Heart left ventricle (tissue), 16 donors: ENCODE measurements at places on chromosomes 5 and 9. TPM values are rescaled to one million over a fixed set of nuclear protein-coding genes. Genes with fewer than 3 reads are reported as not detected.
A peak's percentile ranks its signal among the peaks of the same experiment; 100 is the strongest.

GRCh38 chr5:55441107-55441771 lies 93.5 kb downstream of the PLPP1 start:
- peak overlapping the region; percentile 47 for H3K27ac ChIP-seq
- peaks cover 25% of the 10 kb centered on the region for H3K36me3 ChIP-seq
- peaks cover 2% of the 10 kb centered on the region for H3K4me1 ChIP-seq
- no peak overlapping the region for H3K4me3 ChIP-seq
- H3K27me3 ChIP-seq: no peaks in the 10 kb centered on the region

DNA sequence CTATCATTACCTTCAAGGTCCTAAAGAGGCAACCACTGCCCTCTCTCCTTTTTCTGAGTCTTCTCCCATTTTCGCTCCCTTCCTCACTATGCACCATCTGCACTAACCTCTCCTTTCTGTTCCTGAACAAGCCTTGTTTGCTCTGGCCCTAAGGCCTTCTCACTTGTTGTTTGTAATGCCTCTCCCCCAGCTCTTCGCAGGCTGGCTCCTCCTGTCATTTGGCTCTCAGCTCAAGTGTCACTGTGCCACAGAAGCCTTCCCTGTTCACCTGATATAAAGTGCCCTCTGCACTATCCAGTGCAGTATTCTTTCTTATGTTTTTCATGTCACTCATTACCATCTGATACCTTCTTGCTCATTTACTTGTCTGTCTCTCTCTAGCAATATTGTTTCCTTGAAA lies 303.7 kb downstream of the KCNN2 start:
- no peaks in the 10 kb centered on the region for H3K36me3 ChIP-seq
- no peaks in the 10 kb centered on the region for H3K27me3 ChIP-seq
- DNase-seq: no peak
- no peaks in the 10 kb centered on the region for H3K4me1 ChIP-seq

GRCh38 chr5:109741390-109741789 lies 51.7 kb downstream of the MAN2A1 start:
- no peaks in the 10 kb centered on the region for H3K27me3 ChIP-seq
- H3K36me3 ChIP-seq: no peaks in the 10 kb centered on the region
- H3K4me1 ChIP-seq: peaks cover 23% of the 10 kb centered on the region
- DNase-seq: no peak

- no peaks in the 10 kb centered on the region for H3K27me3 ChIP-seq
- peaks cover 9% of the 10 kb centered on the region for H3K4me1 ChIP-seq
- H3K36me3 ChIP-seq: no peaks in the 10 kb centered on the region
These were observed 131.3 kb downstream of the MVB12B start for GRCh38 chr9:126457890-126458289.

GRCh38 chr5:156934450-156935211 lies 28.4 kb downstream of the TIMD4 start:
- no peak overlapping the region for H3K27ac ChIP-seq
- no peaks in the 10 kb centered on the region for H3K4me1 ChIP-seq
- H3K27me3 ChIP-seq: no peaks in the 10 kb centered on the region
- no peak overlapping the region for H3K4me3 ChIP-seq

DNA sequence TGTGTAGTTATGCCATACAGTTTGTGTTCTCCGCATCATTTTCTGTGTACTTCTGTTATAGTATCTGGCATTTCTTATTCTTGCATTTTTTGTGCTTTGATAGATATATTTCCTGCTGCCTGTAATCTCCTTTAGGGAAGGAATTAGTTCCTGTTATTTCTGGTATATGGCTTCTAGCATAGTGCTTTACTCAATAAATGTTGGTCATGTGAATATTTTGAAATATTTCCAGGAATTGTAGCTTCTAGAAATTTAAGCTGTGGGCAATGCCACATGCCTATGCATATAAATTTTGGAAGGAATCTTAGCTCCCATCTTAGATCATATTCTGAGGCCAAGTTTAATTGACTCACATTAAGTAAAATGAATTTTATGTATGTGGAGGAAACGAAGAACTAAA lies 11.5 kb upstream of the PRRC1 start:
- H3K27ac ChIP-seq: no peak overlapping the region
- H3K36me3 ChIP-seq: no peaks in the 10 kb centered on the region
- H3K27me3 ChIP-seq: no peaks in the 10 kb centered on the region
- no peak overlapping the region for H3K4me3 ChIP-seq
- no peaks in the 10 kb centered on the region for H3K4me1 ChIP-seq
- no peak for DNase-seq

Gene PAEP
- not detected for total RNA-seq

Gene SLC27A6
- total RNA-seq: 59.2 TPM

- no peak overlapping the region for H3K4me3 ChIP-seq
- H3K36me3 ChIP-seq: peaks cover 4% of the 10 kb centered on the region
- no peak overlapping the region for H3K27ac ChIP-seq
- H3K4me1 ChIP-seq: peaks cover 36% of the 10 kb centered on the region
- no peak for DNase-seq
These were observed 48.3 kb downstream of the EHMT1 start for GRCh38 chr9:137666955-137667670.

- H3K27ac ChIP-seq: no peak overlapping the region
- H3K4me1 ChIP-seq: no peaks in the 10 kb centered on the region
- no peaks in the 10 kb centered on the region for H3K36me3 ChIP-seq
- DNase-seq: no peak
- no peaks in the 10 kb centered on the region for H3K27me3 ChIP-seq
- H3K4me3 ChIP-seq: no peak overlapping the region
These were observed 99.3 kb downstream of the CCDC192 start for GRCh38 chr5:127802477-127802865.

Gene NREP
- 71.8 TPM for total RNA-seq

Gene ROPN1L
- 0.81 TPM for total RNA-seq

Gene FOXD4L4
- 0.19 TPM for total RNA-seq

DNA sequence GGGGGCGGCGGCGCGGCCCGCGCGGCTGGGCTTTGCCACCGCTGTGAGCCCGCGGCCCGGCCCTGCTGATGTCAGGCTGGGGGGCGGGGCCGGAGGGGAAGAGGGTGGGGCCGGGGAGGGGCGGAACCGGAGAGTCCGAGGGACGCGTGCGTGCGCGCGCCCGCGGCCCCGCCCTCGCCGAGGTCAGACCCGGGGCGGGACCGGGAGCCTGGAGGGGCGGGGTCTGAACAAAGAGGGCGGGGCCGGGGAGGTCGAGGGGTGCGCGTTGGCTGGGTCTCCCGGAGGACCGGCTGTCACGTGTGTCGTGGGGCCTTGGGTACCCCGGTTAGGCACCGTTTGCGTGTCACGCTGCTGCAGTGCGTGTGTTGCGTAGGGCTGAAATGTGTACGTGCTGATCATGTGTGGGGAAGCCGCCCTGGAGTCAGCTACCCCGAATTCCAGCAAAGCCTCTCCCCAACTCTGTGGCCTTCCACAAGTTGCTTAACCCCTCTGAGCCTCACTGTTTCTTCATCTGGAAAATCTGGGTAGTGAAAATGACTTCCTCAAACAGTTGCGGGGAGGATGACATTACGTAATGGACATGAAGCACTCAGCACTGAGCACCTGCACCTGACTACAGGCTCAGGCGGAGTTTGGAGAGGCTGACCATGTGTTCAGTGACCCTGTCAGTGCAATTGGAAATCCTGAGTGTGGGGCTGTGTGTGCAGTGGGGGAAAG lies at the start of gene RALGDS:
Gene RALGDS, minus strand, starts transcription at position 43 of the 717 bp plus-strand sequence. CDS start 86 bp downstream, outside the sequence.
- H3K27me3 ChIP-seq: no peaks in the 10 kb centered on the region
- H3K4me1 ChIP-seq: peaks cover 74% of the 10 kb centered on the region
- H3K27ac ChIP-seq: peak within 1 kb of the TSS; percentile 97
- DNase-seq: peak; percentile 94
- H3K4me3 ChIP-seq: peak within 1 kb of the TSS; percentile 87

Gene SPAG8
- 2.3 TPM for total RNA-seq

Gene WNT8A
- total RNA-seq: not detected

- no peak overlapping the region for H3K4me3 ChIP-seq
- H3K27ac ChIP-seq: no peak overlapping the region
These were observed 5.8 kb downstream of the BSPRY start for GRCh38 chr9:113355040-113355596.

DNA sequence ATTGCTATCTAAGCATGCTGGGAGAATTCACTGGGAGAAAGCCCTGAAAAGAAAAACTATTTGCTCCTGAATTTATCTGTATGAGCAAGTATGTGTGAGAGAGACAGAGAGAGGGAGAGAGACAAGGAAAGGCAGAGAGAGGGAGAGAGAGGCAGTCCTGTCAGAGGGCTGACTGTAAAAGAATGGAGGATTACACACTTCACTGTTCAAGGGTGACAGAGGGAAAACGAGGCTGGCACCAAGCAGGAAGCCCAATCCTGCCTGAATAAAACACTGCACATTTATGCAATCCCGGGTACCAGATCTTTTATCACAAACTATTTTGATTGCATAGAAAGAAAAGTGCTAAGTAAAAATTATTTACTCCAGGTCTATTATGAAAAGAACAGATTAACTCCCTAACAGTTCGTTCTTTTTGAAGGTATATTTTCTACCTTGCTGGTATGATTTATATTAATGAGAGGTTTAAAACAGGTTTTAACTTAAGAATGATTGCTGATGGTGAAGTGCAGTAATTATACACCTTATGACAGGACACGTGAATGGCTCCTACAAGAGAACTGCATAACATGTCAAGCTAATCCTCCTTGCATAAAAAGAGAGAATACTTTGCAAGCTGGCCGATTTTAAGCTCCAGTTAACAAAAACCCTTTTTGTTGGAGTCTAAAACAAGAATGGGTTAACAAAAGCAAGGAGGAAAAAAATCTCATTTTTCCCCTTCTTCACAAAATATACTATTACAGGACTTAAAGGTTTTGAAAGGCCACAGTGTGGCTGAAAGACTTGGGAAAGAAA lies 82.5 kb downstream of the NFIB start:
- H3K36me3 ChIP-seq: peaks cover 8% of the 10 kb centered on the region
- H3K27me3 ChIP-seq: no peaks in the 10 kb centered on the region
- H3K27ac ChIP-seq: no peak overlapping the region
- no peak for DNase-seq
- no peak overlapping the region for H3K4me3 ChIP-seq

GRCh38 chr9:112846528-112847488 lies 43.9 kb downstream of the SLC46A2 start:
- H3K4me3 ChIP-seq: no peak overlapping the region
- no peaks in the 10 kb centered on the region for H3K36me3 ChIP-seq
- H3K27ac ChIP-seq: no peak overlapping the region
- H3K27me3 ChIP-seq: no peaks in the 10 kb centered on the region
- no peaks in the 10 kb centered on the region for H3K4me1 ChIP-seq
- no peak for DNase-seq

DNA sequence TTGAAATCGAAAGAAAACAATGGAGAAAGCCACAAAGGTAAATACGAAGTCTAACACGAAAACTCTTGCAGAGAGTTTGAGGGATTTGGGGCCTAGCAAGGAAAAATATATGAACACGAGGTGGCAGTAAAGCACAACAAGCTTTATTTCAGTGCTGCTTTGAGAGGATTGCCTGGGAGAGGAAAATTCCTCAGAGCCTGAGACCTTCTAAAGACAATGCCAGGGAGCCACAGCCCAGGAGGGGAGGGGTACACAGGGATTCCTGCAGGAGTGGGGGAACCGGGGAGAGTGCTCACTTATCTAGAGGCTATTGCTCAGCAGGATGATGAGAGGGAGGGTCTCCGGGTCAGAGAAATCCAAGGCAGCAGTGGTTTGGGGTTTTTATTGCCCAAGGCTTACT lies 134.9 kb upstream of the ADCY2 start:
- H3K4me3 ChIP-seq: no peak overlapping the region
- H3K4me1 ChIP-seq: no peaks in the 10 kb centered on the region
- H3K27ac ChIP-seq: no peak overlapping the region
- no peaks in the 10 kb centered on the region for H3K27me3 ChIP-seq
- no peak for DNase-seq
- H3K36me3 ChIP-seq: no peaks in the 10 kb centered on the region

Gene STING1
- total RNA-seq: 63.1 TPM

DNA sequence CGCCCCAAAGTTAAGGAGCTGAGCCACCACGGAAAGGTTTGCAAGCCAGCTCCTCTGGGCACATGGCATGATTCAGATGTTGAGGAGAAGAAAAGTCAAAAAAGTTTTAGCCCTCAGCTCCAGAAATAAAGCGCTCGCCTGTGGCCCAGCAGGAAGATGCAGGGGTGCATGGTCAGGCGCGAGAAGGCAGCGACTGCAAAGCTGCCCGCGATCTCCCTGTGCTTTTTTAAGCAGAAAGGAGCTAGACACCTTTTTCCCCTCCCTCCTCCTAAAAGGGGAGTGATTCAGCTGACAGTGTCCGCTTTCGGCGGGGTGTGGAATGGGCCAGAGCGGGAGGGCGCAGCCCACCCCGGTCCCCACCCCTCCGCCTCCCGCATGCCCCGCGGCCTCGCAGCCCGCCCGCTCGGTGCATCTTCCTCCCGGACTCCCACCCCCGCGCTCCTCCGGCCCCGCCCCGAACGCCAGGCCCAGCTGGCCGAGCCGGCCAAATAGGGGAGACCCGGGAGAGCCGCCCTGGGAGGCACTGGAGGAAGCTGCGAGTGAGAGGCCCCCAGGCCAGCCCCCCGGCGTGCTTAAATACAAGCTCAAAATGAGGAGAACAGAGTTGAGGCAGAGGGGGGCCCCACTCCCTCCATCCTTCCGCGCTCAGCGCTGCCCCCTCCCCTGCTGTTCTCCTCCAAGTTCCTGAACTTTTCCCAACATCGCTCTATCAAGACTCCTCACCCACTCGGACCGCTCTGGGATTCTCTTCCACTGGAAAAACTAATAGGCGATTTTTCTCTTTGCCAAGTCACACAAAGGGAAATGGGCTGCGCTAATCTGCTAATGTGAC lies at the start of gene ADAMTS12:
Gene ADAMTS12, minus strand, starts transcription at position 203 of the 832 bp plus-strand sequence. Its CDS starts 134 bp downstream, at position 69.
- no peaks in the 10 kb centered on the region for H3K4me1 ChIP-seq

Gene PDZD2
- 89.6 TPM for total RNA-seq

Gene NMUR2
- total RNA-seq: not detected
